GM03348 (cell line): ENCODE measurements at places on chromosomes 7 and 10.
A peak's percentile ranks its signal among the peaks of the same experiment; 100 is the strongest.

DNA sequence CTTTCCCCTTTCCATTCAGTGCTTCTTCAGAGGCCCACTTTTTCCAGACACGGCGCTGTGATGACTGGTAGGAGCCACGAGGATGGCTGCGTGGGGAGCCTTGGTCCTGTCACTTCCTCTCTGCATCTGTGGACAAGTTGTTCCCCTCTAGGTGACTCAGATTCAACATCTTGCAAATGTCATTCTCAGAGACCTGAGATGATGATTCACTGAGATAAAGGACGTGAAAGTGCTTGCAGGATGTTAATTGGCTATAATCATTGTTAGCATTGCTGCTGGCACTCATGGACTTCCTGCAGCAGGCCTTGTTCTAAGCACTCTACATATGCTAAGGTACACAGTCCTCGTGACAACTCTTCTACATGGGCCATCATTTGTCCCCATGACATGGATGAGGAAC lies 489.8 kb upstream of the ZMIZ1 start:
- DNase-seq: no peak

DNA sequence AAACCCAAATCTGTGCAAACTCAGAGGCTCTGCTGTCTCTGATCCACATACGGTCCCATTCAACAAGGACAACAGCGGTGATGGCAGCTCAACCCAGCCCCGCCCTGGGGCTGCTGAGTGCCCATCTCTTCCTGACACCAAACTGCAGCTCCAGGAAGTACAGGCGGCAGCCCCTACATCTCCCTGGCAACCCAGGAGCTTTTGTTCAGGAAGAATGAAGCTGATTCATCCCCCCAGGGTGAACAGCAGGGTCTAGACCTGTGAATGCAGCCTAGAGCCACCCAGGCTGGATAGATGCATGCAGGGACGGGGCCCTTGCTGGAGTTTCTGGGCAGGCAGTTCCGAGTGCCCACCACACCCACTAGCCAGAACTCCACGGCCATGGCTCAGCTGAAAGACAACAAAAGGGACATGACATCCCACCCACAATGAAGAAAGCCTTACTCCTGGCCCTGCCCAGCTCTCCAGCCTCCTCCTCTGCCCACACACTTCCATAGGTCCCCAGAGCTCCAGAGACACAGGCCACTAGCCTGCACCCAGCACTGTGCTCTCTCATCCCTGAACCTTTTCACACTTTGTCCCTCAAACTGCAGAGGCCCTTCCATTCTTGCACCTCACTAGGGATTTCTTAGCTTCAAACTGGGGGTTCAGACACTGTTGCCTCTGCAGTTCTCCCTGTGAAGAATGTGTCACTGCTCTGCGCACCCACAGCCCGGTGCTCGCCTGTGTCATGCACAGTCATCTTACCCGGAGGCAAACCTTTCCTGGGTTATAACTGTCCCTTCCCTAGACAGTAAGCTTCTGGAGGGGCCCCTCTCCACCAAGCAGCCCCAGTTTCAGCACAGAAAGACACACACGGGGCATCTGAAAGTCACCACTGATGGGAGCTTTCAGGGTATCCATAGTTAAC lies 99.1 kb downstream of the GRID1 start:
- DNase-seq: no peak

DNA sequence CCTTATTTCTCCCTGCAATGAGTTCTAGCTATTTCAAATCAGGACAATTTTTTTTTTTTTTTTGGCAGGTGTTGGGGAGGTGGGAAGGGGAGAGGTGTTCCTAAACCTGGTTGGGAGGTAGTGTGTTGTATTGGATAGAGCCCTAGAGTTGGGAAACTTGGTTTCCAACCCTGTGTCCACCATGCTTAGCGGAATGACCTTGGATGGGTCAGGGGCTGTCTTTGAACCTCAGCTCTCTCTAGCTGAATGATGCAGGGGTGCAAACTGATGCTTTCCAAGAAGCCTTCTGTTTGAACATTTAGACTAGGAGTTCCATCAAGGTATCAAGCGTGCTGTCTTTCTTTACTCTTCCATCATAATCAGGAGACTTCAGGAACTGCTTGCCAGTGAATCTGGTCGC lies 332.2 kb downstream of the LRMDA start:
- DNase-seq: no peak

- no peak for DNase-seq
Observed at GRCh38 chr7:18053177-18053928, 25.7 kb upstream of the PRPS1L1 start.

GRCh38 chr7:150476285-150476684 lies 25.9 kb downstream of the GIMAP8 start:
- no peak for DNase-seq

DNA sequence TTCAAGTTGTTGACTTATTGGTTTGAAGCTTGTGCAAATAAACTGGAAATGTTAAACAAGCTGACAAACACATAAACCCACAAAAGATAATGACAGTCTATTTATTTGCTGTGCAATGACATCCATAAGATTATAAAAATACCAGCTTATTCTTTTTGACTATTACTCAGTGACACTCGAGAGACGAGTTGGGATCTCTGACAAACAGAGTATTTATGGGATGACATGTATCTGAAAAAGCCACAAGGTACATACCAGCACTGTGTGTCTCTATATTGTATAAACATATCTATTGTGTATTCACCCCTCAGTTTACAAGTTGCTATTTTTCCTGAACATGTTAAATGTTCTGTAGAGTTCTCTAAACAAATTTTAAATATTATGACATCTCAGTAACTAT lies 88.9 kb downstream of the CHRM2 start:
- no peak for DNase-seq

GRCh38 chr7:104928721-104929400 lies 85.1 kb upstream of the KMT2E start:
- no peak for DNase-seq

DNA sequence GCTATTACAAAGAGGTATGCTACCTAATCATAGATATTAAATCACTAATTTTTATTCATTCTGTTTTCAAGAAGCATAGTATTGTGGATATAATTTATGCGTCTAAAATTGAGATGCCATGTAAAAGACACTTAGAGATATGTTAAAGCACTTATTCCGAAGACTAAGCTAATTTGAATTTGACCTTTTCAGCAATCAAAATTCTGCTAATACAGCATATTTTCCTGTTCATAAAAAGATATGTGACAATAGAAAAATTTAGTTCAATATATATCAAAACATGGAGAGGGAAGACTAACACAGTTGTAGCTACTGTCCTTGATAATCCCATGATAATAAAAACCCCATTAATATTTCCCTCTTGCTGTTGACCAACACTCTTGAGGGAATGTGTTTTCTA lies 386.6 kb upstream of the TEX47 start:
- no peak for DNase-seq

DNA sequence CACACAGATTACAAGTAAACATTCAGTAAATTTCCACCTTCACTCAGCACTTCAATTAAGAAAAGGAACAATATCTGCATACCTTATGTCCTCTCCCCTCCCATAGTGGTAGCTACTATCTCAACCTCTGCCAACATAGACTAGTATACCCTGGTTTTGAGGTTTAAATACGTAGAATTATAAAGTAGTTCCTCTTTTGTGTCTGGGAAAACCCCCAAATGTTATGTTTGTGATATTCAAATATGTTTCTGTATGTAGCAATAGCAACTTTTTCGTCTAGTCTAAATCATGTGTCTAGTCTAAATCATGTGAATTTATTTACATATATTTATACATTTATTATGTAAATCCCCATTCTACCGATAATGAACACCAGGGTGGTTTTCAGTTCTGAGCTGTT lies 13.2 kb upstream of the CAMK2B start:
- no peak for DNase-seq

- no peak for DNase-seq
Observed at GRCh38 chr10:60737242-60737641, 41.0 kb upstream of the CDK1 start.

- DNase-seq: no peak
Observed at GRCh38 chr10:23191764-23192711, at the start of gene PTF1A. Gene PTF1A (plus strand): TSS chr10:23192312. CDS start chr10:23192531, 219 bp downstream.

- DNase-seq: peak; percentile 95
Observed at GRCh38 chr7:155230169-155230593, 67.5 kb upstream of the INSIG1 start.

GRCh38 chr10:22326145-22326702 lies 5.3 kb downstream of the BMI1 start:
- no peak for DNase-seq

DNA sequence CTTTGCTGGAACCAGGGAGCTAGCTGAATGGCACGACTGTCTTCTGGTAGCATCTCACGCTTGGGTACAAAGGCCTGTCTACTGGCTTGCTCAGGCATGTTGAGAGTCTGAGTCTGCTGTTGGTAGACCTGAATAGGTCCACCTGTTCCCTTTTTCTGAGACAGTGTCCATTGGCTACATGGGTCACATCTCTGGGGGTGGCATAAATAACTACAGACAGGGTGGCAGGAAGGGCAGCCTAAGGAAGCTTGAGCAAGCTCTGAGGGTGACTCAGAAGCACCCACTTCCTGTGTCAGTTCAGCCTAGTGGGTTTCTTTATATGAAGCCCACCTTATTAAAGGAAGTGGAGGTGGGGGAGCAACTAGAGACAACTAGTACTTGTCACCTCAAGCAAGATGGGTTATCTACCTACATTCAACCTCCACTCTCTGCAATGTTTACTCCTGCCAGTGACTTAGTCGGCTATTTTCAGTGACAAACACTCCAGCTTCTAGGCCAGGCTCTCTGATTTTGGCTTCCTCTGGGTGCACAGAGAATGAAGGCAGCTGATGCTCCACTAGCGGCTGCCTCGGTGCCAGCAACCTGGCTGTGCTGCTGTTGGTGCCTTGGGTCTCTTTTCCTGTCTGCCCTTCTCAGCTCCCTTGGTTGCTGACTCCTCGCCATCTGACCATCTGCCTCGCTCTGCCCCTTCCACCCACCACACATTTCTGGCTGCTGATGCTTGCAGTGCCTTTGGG lies 5.7 kb upstream of the ZYX start:
- DNase-seq: no peak

DNA sequence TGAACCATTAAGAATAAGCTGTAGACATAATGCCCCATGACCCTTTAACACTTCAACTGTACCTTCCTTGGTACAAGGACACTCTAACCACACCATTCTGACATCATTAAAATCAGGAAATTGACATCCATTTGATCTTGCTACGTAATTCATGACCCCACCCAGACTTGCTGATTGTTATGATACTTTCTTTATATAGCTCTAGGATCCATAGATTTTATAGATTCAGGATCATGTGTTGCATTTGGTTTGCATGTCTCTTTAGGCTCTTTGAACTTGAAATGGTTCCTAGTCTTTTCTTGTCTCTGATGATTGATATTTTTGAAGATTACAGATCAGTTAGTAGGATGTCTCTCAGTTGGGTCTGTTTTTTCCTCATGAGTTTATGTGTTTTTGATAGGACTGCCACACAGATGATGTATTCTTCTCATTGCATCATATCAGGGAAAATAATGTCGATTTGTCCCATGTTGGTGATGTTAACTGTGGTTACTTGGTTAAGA lies 13.5 kb downstream of the CCM2 start:
- no peak for DNase-seq

- no peak for DNase-seq
Observed at GRCh38 chr7:49432254-49432653, 341.2 kb upstream of the VWC2 start.

GRCh38 chr7:156223935-156224832 lies 411.9 kb upstream of the SHH start:
- DNase-seq: no peak

DNA sequence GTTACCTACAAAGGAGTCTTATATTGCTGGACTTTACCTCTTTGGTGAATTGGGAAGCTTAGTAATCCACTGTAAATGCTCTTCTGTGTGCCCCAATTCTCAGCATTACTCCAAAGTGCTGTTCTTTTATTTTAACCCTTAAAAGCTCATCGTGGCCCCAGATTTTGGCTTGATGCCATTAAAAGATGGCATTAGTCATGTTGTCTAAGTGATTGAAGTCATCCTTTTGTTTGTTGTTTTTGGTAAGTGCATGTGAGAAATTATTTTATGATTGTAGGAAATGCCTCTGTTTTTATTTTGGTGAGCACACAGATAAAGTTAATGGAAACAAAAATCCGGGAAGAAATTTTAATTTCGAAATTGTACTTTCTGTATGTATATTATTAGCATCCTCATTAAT lies 82.5 kb upstream of the GATA3 start:
- no peak for DNase-seq

DNA sequence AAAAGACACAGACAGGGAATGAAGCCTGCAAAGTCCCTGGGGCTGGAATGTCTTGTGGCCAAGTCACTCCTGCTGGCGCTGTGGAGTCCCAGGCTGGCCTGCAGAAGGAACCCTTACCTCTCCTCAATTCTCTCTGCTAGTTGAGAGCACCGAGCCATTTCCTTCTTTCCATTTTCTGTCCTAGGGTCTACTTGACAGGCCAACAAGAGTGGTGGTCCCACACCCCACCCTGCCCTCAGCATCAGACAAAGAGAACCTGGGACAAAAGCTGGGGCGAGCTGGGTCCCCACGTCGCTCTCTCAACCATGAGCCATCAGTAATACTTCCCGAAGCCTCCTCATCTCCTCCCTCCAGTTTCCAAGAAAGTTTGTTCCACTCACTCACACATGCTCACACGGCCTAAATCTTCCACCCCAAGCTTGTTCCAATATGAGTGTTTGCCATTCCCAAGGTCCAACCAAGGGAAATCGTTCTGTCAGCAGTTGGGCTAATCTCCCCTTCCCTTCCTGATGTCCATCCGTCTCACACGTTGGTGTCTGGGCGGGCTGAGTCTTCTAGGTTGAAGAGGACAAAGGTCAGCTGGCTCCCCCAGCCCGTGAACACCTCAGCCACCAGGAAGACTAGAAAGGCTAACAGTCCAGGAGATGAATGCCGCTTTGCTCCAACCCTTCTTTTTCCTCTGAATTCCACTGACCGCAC lies 44.3 kb downstream of the CLEC2L start:
- no peak for DNase-seq

- DNase-seq: peak; percentile 55
Observed at GRCh38 chr10:51010977-51011376, 63.3 kb upstream of the PRKG1 start.

GRCh38 chr7:157685430-157686284 lies 348.9 kb downstream of the DNAJB6 start:
- DNase-seq: no peak

DNA sequence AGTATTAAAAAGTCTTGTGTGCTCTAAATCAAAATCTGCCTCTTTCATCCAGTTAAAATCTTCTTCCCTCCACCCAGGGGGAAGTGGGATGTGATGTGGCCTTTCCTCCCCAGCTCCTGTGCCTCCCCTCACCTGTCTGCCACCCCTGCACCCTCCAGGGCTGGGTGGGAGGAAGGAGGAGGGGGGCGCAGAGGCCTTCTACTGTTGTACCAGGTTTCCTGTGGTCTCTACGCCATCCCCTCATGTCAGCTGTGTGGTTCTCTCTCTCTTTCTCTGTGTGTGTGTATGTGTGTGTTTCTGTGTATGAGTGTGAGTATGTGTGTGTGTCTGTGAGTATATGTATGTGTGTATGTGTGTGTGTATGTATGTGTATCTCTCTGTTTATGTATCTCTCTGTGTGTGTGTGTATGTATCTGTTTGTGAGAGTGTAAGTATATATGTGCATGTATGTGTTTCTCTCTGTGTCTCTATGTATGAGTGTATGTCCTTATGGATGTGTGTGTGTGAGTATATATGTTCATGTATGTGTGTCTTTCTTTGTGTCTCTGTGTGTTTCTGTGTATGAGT lies 45.5 kb upstream of the C10orf71 start:
- no peak for DNase-seq

- no peak for DNase-seq
Observed at GRCh38 chr7:28654110-28654509, 241.8 kb downstream of the CREB5 start.

- no peak for DNase-seq
Observed at GRCh38 chr10:7162331-7162730, 248.5 kb downstream of the SFMBT2 start.

- no peak for DNase-seq
Observed at GRCh38 chr7:110645616-110646015, 445.3 kb upstream of the LRRN3 start.
